Stimulated activated memory B cell treated with anti-CD40 and anti-IgM and Interleukin-4, amounts not matched to agents 10 μg/mL and 1 μg/mL and 100 μg/mL, for 72 hours (primary cell): ENCODE measurements at places on chromosomes 12 and 14.

- peak; percentile 63 for ATAC-seq
- peak within 1 kb of the TSS; percentile 87 for H3K27ac ChIP-seq
- H3K36me3 ChIP-seq = no peaks in the 10 kb centered on the region
- H3K4me1 ChIP-seq = peaks cover 59% of the 10 kb centered on the region
These were observed at the start of gene RAPGEF3 for GRCh38 chr12:47758834-47759690. RAPGEF3 (minus strand) TSS chr12:47758880; CDS start chr12:47758556, 324 bp downstream.

DNA sequence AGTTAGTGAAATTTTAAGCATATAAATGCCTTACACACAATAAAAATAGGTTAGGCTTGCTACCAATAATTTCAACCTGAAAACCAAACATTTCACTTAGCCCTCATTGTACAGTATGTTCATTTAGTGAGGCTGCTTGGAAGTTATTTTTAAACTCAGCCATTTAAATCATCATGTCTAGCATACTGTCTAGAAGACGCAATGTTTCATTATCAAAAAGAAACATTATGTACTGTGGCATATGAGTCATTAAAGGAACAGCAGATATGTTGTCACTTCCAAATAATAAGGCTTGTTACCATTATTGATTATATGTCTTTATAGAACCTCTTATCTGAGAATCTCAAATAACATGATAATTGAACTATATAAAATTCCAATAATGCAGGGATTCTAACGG is 304.7 kb downstream of the RMST start:
- no peaks in the 10 kb centered on the region for H3K27me3 ChIP-seq
- no peak overlapping the region for H3K27ac ChIP-seq
- no peak overlapping the region for H3K4me3 ChIP-seq
- no peaks in the 10 kb centered on the region for H3K4me1 ChIP-seq
- no peak for ATAC-seq

GRCh38 chr14:52318062-52318461 is 4.0 kb downstream of the PTGER2 start:
- ATAC-seq = no peak
- no peaks in the 10 kb centered on the region for H3K36me3 ChIP-seq
- H3K4me3 ChIP-seq = no peak overlapping the region
- H3K4me1 ChIP-seq = peaks cover 24% of the 10 kb centered on the region
- no peak overlapping the region for H3K27ac ChIP-seq

GRCh38 chr12:30757316-30757715 is 2.6 kb upstream of the CAPRIN2 start:
- no peak for ATAC-seq
- no peaks in the 10 kb centered on the region for H3K36me3 ChIP-seq
- H3K27me3 ChIP-seq = no peaks in the 10 kb centered on the region
- H3K4me1 ChIP-seq = peaks cover 21% of the 10 kb centered on the region

DNA sequence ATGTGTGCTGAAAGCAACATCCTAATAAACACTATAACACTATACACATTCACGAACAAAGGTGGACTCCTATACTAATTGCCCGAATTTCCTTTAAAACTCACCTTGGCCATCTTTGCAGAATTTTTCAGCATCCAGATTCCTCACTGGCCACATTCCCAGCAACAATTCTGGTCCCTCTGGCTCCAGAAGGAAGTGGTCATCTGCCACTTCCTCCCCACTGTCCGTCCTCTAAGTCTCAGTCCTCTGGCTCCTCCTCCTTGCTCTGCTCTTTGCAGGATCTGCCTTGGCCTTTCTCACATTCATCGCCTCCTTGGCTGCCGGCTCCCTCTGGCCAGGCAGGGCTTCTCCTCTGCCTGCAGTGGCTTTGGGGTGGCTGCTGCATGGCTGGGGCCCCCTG is 426.0 kb downstream of the FUT8 start:
- H3K27me3 ChIP-seq = peaks cover 17% of the 10 kb centered on the region
- no peaks in the 10 kb centered on the region for H3K36me3 ChIP-seq
- H3K4me1 ChIP-seq = no peaks in the 10 kb centered on the region
- ATAC-seq = no peak

- no peak overlapping the region for H3K27ac ChIP-seq
- H3K36me3 ChIP-seq = no peaks in the 10 kb centered on the region
These were observed 99.2 kb downstream of the GCH1 start for GRCh38 chr14:54803396-54803795.

- no peak overlapping the region for H3K27ac ChIP-seq
- H3K27me3 ChIP-seq = no peaks in the 10 kb centered on the region
- H3K36me3 ChIP-seq = no peaks in the 10 kb centered on the region
- no peak for ATAC-seq
- no peak overlapping the region for H3K4me3 ChIP-seq
These were observed 130.6 kb downstream of the SLC35F4 start for GRCh38 chr14:57735276-57735675.

DNA sequence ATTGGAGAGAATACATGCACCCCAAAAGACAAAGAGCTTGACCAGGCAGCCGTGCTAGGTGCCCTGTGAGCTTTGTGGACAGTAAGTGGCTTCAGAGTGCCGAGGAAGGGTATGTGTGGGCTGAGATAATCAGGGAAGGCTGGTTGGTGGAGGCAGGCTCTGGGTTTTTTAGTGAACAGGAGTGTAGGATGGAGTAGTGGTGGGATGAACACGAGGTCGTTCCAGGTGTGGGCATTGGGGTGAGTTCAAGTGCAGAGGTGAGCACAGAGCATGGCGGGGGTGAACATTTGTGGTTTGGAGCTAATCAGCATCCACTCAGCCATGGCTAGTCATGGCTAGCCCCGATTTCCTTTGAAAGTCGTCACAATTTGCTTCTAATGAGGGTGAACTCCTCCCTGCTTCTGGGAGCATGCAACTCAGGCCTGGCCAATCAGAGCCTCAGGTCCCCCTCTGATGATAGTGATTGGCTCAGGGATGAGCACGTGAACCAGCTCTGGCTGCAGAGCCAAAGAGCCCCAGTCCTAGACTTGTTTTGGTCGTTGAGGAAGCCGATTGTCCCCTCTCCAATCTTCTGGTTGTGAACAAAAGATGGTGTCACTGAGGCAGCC is 40.7 kb upstream of the TCL1B start:
- no peak overlapping the region for H3K4me3 ChIP-seq
- H3K4me1 ChIP-seq = no peaks in the 10 kb centered on the region
- H3K27ac ChIP-seq = no peak overlapping the region
- no peak for ATAC-seq
- no peaks in the 10 kb centered on the region for H3K36me3 ChIP-seq

DNA sequence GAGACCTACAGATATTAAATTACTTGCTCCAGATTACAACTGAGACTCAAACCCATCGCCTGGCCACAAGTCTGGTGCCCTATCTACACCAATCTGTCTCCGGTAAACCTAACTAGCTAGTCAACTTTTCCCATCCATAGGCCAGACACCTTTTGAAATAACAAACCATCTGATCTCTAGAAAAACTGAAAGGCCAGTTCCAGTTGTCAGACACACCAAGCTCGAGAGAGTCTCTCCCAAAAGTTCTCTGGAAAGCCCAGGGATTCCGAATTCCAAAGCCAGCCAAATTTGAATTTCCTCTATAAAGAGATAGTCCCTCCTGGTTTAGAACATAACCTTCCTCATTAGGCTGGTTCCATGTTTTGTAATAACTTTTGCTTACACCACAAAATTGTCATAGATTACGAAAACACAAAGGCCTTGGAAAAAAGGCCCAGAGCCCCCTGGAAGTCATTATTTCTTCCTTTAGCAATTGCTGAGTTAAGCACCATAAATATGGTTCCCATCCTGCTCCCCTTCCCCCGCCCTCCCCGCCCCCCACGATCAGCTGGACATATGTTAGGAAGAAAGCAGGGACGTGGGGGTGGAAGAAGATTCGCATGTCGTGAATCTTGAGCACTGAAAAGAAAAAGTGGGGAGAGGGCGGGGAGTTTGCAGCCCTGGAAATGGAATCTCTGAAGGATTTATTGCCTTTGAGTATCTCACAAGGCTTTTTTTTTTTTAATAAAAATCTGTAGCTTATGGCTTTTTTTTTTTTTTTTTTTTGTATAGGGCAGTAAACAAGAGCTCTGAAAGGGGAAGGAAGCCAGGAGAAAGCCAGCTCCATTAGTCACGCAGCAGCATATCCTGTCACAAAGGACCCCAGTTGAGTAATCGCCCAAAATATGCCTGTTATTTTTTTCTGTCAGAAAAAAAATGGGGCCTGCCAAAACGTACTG is 110.4 kb downstream of the ZFP36L1 start:
- peak overlapping the region; percentile 99 for H3K27ac ChIP-seq
- peak overlapping the region; percentile 76 for H3K4me3 ChIP-seq
- H3K36me3 ChIP-seq = peaks cover 42% of the 10 kb centered on the region
- H3K27me3 ChIP-seq = no peaks in the 10 kb centered on the region
- peaks cover 88% of the 10 kb centered on the region for H3K4me1 ChIP-seq
- peak; percentile 57 for ATAC-seq

DNA sequence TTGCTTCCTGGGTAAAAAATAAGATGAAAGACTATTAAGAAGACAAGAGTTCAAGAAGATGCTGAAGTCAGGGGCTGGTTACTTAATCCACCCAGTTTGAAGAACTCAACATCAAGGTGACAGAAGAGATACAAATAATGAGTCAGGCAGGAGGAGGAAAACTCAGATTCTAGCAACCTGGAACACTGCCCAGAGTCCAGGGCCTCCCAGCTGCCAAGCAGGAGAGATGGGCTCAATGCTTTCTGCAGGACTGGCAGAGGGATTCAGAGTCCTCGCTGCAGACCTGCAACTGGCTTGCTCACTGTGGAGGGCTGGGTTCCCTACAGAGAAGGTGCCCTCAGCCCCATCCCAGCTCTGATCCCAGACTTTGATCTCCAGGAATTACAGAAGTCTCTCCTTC is 28.6 kb upstream of the CEBPE start:
- no peaks in the 10 kb centered on the region for H3K27me3 ChIP-seq
- H3K4me1 ChIP-seq = peaks cover 6% of the 10 kb centered on the region
- no peaks in the 10 kb centered on the region for H3K36me3 ChIP-seq

GRCh38 chr12:57777367-57777766 is 5.0 kb downstream of the EEF1AKMT3 start:
- H3K4me1 ChIP-seq = peaks cover 20% of the 10 kb centered on the region
- H3K27ac ChIP-seq = no peak overlapping the region
- H3K36me3 ChIP-seq = no peaks in the 10 kb centered on the region
- ATAC-seq = no peak

GRCh38 chr14:94545131-94545841 is 16.0 kb upstream of the SERPINA4 start:
- no peaks in the 10 kb centered on the region for H3K36me3 ChIP-seq
- H3K4me3 ChIP-seq = no peak overlapping the region
- no peaks in the 10 kb centered on the region for H3K4me1 ChIP-seq
- no peak overlapping the region for H3K27ac ChIP-seq

- H3K27me3 ChIP-seq = no peaks in the 10 kb centered on the region
- ATAC-seq = no peak
- no peaks in the 10 kb centered on the region for H3K36me3 ChIP-seq
- H3K27ac ChIP-seq = no peak overlapping the region
- no peak overlapping the region for H3K4me3 ChIP-seq
These were observed 25.3 kb upstream of the CLMN start for GRCh38 chr14:95345032-95345431.

- ATAC-seq = peak; percentile 56
- H3K4me3 ChIP-seq = no peak within 1 kb of the TSS
- no peak within 1 kb of the TSS for H3K27ac ChIP-seq
- no peaks in the 10 kb centered on the region for H3K36me3 ChIP-seq
These were observed at the start of gene GZMB for GRCh38 chr14:24634158-24634557. GZMB (minus strand) TSS chr14:24634190; CDS start chr14:24634160, 30 bp downstream.

DNA sequence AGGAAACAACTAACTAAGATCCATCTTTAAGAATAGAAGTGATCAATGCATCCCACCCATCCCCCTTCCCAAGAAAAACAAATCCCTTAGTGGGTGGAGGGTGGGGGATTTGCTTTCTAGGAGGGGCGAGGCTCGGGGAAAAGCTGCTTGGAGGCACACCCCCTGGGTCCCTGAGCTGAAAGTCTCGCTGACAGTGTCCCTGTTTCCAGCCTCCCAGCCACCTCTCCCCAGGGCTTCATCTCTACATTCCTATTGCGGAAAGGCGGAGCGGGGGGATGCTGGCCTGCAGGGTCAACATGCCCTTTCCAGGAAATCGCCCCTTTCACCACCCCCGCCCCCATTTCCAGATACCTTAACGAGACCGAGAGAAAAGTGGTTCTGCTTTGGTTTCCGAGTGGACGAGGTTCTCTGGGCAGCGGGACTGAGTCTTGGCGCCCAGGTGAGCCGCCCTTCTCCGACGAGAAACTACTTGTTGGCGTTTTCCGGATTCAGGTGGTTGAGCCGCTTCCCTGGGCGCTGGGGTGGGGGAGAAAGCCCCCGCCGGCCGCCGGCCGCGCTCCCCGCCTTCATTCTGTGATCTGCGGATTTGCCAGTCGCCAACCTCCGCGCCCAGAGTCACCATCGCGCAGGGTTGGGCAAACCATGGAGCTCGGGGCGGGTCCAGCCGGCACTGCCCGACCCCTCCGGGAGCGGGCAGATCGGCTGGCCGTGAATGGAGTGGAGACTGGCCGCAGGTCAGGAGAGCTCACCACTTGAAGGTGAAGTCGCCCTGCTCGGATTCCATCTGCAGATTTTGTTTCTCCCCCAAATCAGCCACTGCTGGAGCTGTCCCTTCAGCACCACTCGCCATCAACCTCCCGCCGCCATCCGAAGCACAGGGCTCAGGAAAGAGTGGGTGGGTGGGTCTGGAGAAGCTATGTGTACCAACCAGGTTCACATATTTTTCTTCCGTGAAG is 505 bp downstream of the KCNC2 start:
- no peaks in the 10 kb centered on the region for H3K36me3 ChIP-seq
- H3K27ac ChIP-seq = no peak overlapping the region
- no peak overlapping the region for H3K4me3 ChIP-seq
- ATAC-seq = no peak

DNA sequence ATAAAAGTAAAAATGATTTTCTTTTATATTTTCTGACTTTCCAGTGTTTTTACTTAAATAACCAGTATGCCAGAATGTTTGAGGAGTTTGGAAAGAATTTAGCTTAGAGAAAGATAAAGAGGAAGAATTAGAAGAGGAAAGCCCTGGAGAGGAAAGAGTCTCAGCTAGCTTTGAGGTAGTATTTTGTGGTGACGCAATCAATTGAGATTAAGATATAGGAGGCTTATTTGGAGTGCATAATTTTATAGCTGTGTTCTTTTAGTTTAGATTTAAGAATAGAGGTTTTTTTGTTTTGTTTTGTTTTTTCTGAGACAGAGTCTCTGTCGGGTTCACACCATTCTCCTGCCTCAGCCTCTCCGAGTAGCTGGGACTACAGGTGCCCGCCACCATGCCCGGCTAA is 18.1 kb downstream of the CLEC2B start:
- peaks cover 31% of the 10 kb centered on the region for H3K36me3 ChIP-seq
- no peak overlapping the region for H3K27ac ChIP-seq
- ATAC-seq = no peak

GRCh38 chr12:5756338-5756842 is 188.7 kb downstream of the ANO2 start:
- no peaks in the 10 kb centered on the region for H3K36me3 ChIP-seq
- peaks cover 48% of the 10 kb centered on the region for H3K27me3 ChIP-seq
- H3K27ac ChIP-seq = no peak overlapping the region
- no peak overlapping the region for H3K4me3 ChIP-seq

DNA sequence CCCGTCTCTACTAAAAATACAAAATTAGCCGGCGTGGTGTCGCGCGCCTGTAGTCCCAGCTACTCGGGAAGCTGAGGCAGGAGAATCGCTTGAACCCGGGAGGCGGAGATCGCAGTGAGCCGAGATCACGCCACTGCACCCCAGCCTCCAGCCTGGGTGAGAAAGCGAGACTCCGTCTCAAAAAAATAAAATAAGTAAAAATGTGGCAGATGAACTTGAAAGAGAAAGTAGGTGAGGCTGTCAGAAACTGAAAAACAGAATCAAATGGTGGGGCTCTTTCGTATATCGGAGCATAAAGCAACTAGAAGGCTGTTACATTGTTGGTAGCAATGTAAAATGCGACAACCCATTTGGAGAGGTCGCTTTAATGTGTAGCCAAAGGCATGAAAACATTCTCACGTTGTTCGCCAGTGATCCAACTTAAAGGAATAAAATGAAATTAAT is 767 bp upstream of the CCNT1 start:
- H3K4me1 ChIP-seq = peaks cover 27% of the 10 kb centered on the region
- H3K27me3 ChIP-seq = no peaks in the 10 kb centered on the region
- peak overlapping the region; percentile 97 for H3K27ac ChIP-seq
- H3K36me3 ChIP-seq = peaks cover 24% of the 10 kb centered on the region
